Retinal pigment epithelial cell (primary cell): ENCODE measurements at places on chromosomes 2 and 18.

DNA sequence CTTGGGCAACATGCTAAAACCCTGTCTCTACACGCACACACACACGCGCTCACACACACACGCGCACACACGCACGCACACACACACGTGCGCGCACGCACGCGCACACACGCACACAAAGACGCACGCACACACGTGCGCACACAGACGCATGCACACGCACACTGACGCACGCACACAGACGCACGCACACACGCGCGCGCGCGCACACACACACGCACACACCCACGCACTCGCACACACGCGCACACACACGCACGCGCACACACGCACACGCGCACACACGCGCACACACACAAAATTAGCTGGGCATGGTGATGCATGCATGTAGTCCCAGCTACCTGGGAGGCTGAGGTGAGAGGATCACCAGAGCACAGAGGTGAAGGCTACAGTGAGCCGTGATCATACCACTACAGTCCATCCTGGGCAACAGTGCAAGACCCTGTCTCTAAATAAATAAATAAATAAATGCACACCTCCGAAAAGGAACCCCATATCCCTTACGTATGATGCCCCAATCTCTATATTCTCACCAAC, 8.1 kb upstream of the IAH1 start:
- no peak for DNase-seq

DNA sequence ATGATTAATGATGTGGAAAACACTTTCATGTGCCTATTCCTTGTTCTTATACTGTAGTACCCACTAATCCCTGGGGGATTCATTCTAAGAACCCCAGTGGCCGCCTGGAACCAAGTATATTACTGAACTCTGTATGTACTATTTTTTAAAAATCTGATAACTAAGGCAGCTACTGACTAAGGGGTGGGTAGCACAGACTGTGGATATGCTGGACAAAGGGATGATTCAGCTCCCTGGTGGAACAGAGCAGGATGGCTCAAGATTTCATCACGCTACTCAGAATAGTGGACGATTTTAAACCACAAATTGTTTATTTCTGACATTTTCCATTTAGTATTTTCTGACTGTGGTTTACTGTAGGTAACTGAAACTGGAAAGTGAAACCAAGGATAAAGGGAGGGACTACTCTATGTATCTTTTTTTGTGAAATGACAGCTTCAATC, 41.8 kb upstream of the CDC42EP3 start:
- DNase-seq: no peak

DNA sequence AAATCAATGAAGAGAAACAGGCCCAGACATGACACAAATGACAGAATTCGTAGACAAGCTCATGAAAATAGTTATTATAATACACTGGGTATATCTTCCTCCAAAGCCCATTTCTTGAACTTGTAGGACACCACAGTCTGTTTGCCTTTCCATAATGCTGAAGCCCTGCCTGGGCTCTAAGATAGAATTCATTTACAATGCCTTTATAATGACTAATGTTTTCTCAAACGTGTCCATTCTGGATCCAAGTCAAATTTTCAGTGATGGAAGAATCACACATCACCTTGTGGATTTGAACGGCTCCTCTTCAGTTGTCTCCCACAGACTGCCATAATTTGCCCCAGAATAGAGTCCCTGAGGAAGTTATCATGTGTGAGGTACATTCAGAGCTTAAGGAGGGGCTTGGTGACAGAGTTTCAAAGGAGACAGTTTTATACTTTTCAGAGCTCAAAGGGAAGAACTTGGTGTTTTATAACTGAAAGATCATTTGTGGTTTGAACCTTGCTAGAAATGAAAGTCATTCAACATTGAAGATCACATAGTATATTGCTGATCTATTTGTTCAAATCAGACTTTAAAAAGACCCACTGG, 38.2 kb downstream of the CASP8 start:
- DNase-seq: no peak

- no peak for DNase-seq
These were observed 387.3 kb downstream of the CLIP4 start for GRCh38 chr2:29502460-29502911.

DNA sequence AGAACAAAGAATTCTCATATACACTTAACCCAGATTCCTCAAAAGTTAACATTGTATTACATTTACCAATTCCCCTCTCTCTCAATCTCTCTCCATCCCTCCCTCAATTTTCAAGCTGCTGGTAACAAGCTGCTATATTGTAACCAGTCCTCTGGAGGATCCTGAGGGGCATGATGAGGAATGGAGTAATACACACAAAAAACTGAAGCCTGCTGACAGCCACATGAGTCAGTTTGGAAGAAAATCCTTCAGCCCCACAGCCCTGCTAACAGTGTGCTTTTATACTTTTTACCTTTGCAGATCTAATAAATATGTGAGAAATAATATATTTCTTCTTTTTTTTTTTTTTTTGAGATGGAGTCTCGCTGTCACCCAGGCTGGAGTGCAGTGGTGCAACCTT, 165.7 kb upstream of the RAB12 start:
- DNase-seq: no peak

- no peak for DNase-seq
These were observed 94.1 kb upstream of the ZNF804A start for GRCh38 chr2:184504252-184504651.

DNA sequence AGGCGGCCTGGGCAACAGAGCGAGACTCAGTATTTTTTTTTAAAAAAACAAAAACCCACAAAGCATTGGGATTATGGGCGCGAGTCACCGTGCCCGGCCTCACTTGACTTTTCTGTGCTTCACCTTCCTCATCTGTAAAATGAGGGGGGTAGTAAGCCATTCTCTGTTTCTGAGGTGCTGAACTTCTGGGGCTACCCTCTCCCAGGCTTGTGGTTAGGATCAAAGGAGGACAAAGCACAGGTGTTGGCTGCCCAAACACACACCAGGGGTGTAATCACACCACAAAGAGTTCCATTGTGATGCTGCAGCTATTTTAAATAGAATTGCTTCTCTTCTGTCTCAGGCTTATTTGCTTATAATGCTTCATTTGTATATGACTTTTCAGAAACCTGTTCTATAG, 35.8 kb upstream of the INHBB start:
- no peak for DNase-seq

GRCh38 chr2:106843001-106843909, 42.7 kb downstream of the ST6GAL2 start:
- DNase-seq: no peak

- DNase-seq: no peak
These were observed 11.1 kb downstream of the C2orf74 start for GRCh38 chr2:61173116-61173515.

- no peak for DNase-seq
These were observed 87.2 kb upstream of the ATP8B1 start for GRCh38 chr18:57890266-57890665.

DNA sequence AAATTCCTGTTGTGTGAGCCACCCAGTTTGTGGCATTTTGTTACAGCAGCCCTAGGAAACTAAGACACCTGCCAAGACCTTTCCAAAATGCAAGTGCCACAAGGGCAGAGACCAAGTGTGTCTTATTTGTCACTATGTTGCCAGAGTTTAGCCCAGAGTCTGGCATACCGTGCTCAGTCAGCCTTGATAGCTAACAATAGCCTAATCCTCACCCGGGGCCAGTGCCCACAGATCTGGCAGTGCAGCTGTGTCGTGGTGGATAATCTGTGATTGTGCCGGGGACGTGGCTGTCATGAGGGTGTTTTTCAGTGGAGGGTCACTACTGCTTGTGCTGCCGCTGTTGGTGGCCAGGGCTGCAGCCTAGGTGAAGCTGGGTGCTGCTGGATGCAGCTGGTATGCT, 53.5 kb downstream of the MEP1B start:
- no peak for DNase-seq

DNA sequence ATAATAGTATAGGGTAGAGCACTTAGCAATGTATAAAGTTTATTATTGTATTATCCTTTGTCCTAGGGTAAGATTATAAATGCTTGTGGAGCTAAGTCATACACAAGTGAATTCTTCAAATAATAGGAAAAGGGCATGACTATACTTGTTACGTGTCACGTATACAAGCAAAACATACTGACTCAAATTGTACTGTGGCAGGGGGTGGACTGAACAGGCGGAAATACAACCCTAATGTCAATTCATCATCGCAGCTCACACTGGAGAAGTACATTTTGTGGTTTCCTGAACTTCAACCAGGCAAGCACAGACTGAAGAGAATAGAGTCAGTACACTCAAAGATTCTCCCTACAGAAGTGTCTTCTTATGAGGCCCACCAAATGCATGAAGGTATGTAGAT, 201.0 kb downstream of the MBD2 start:
- no peak for DNase-seq

DNA sequence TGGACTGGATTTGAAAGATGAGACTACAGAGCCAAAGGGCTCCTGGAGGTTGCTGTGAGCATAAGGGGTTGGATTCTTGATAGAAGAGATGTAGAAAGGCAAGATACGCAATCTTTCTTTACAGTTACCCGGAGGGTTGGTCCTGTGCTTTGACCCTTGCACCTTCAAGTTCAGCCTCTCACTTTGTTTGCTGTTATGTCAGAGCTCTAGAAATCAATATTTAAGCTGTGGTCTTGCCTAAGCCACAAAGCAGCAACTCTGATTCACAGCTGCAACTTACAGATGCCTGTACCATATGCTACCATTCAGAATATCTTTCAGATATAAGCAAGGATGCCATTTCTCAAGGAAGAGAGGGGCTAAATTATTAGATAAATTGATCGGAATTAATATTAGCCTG, 943.1 kb upstream of the LRRTM1 start:
- DNase-seq: no peak

DNA sequence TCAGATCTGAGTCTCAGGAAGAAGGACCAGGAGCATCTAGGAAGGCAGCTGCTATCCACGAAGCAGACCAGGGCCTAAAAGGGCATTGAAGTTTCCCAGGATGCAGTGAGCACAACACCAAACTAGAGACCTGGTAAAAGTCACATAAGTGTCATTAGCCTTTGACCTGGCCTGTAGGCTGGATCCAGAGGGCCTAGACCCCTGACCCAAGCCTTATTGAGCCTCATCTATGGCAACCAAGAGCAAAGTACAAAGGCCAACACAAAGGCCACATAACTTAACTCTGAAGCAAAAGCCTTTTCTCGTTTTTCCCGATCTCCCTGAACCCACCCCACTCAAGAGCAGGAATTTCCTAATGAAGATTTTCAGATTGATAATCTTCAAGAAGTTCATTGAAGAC, 127.3 kb upstream of the SRD5A2 start:
- DNase-seq: no peak

DNA sequence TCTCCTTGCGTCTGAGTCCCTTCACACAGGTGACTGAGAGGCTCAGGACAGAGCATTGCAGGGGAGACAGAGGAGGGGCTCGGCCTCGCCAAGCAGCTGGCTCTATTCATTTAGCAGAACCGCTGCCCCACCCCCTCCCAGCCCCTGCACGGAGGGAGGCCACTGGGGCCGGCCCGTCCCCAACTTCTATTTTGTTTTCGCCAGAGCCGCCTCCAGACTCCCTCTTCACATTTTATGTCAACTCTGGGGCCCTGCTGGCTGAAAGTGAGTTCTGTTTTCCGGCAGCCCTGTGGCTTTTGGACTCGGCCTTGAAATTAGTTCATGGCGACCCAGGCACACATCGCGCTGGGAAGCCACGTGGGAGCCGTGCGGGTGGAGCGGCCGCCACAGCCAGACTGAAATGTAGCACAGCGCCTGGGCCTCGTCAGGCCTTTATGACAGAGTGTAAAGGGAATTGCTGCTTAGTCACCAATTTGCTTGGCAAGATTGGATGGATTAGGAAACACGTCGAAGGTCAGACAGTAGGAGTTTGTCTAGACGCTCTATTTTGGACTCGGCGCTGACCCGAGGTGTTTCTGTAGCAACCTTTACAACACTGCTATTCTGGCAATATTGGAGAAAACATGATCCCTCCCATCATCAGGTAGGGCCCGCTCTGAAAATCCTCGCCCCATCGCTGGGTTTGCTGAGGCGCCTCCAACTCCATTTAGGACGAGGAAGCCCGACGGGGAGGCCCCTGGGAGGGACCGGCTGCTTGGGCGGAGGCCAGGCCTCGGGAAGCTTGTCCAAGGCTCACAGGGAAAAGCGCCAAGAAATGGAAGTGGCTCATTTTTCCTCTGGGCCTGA, 90.7 kb upstream of the CTDP1 start:
- no peak for DNase-seq

GRCh38 chr2:240888130-240888889, 7.6 kb downstream of the MAB21L4 start:
- no peak for DNase-seq

DNA sequence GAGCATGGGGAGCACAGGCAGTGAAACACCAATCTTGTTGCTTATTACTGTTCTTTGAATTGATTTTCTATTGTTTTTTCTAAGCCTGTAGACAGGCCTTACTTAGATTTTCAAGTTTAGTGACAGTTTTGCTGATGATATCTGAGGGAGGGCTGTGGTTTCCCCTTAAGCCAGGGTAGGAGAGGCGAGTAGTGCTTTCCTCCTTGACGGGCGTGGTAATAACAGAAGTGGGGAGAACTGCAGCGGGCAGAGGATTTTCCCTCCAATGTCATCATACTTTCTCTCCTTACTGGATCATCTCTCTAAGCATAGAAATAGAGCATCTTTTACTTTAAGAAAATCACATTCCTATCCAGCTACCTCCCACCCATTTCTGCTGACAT, 314.4 kb downstream of the ALK start:
- no peak for DNase-seq

- no peak for DNase-seq
These were observed 100.2 kb downstream of the TNS1 start for GRCh38 chr2:217902379-217903141.

DNA sequence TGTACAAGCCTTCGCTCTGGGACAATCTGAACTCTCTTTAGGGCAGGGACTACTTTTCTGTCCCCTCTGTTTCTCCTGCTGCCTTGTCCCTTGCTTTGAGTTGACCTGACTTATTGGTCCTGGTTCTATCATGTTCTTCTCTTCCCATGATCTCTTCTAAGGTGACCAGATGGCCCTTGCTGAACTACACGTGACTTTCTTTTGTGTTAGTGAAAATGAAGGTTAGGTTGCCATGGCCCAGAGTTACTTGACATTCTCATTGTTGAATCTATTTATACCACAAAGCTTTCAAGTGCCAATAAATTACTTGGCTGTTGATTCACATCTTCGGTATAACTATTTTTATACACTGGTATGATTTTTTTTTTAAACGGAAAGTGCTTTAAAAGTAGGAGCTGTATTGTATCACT, 24.4 kb downstream of the MRPL33 start:
- DNase-seq: no peak

- DNase-seq: no peak
These were observed 513.5 kb downstream of the CNTNAP5 start for GRCh38 chr2:124538549-124538948.
